ENCODE measurements at places on chromosomes 3 and 15.

- DNase-seq = no peak
Measured at GRCh38 chr15:63233667-63234423, 43.6 kb upstream of the APH1B start.

DNA sequence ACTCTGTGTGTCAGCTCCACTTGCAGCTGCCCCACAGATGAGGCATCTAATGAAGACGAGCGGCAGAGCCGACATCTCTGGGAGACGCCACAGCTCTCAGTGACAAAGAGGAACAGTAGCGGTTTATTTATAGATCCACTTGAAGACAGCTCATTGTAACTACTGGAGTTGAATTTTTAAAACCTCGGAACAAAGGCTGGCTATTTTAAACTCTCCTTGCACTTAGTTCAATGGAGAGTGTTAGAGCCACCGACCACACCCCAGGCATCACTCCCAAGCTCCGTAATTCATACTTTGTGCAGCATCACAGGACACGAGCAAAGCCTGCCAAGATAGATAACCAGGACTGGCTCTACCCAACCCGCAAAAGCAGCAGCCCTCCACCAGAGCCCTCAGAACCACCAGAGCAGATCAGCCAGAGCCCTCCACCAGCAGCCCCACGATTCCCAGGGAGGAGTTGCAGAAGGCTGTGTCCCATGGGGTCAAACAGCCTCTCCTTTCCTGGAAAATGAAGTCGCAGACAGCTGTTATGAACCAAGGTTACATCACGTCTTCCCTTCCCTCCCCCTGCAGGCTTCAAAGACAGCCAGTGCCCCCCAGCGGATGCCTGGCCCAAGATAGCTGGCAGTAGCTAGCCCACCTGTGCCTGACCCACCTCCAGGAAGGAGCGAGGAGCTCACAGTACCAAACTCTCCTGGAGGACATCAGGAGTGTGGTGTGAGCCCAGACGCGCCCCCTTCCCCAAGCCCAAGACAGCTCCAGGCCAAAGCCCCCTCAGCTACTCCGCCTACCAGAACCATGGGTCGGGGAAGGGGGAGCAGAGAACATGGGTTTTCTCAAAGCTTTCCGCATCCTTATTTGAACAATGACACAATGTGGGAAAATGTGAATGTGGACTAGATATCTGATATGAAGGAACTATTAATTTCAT is 45.7 kb downstream of the POC1A start:
- DNase-seq = no peak

- no peak for DNase-seq
Measured at GRCh38 chr3:97958796-97959195, 13.4 kb downstream of the RIOX2 start.

- DNase-seq = no peak
Measured at GRCh38 chr3:69205385-69205784, 83.0 kb upstream of the LMOD3 start.

GRCh38 chr3:190533511-190534281 is 19.8 kb downstream of the IL1RAP start:
- no peak for DNase-seq

- DNase-seq = no peak
Measured at GRCh38 chr3:183279371-183279770, 26.3 kb downstream of the B3GNT5 start.

DNA sequence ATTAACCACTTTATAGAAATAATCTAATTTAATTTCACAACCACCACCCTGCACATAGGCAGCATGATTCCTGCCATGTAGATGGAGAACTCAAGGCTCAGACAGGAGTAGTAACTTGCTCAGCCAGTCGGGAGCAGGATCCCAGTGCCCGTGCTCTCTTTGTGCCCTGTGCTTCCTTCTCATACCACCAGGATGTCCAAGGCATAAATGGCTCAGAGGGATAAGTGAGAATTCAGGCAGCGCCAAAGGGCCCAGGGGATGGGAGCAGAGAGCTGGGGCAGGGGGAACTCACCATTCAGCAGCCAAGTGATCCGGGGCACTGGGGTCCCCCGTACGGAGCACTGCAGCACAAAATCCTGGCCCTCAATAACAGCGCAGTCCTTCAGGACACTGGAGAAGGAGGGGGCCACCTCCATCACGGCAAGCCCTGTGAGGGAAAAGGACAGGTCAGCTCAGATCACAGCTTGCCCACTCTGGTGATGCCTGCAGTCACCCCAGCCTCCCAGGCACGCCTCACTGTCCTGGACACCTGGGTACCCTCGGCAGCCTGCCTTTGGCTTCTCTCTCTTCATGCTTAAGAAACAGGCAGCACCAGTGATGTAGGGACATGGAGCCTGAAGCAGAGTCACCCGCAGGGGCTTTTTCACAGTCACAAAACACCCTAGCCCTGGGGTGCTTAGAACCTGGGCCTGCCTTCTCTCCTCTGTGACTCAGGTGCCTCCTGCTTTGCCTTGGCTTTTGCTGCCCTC is 141.0 kb upstream of the HACD2 start:
- DNase-seq = no peak

- DNase-seq = no peak
Measured at GRCh38 chr3:73787620-73788019, 162.9 kb upstream of the PDZRN3 start.

GRCh38 chr15:43105077-43105736 is 631 bp downstream of the UBR1 start:
- DNase-seq = no peak

- DNase-seq = peak; percentile 25
Measured at GRCh38 chr15:71114887-71115566, at the start of gene THSD4. THSD4 (plus strand) TSS chr15:71115471.

- DNase-seq = no peak
Measured at GRCh38 chr3:79184251-79184650, 583.5 kb downstream of the ROBO1 start.

DNA sequence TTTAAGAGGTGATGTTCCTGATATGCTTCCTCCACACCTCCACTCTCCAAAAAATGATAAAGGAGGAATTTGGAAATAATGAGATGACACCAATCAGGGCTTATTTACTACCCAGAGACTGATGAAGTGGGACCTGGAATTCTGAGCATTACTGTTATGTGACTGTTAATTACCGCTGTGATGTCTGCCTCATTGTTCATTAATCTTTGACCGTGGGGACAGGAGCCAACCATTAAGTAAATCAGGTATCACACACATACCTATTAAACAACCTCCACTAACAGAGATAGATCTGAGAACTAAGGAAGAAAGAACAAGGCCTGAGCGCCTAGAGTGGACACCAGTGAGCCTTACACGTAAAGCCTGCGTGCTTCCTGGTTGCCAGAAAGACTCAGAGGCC is 37.7 kb downstream of the ABHD5 start:
- no peak for DNase-seq

DNA sequence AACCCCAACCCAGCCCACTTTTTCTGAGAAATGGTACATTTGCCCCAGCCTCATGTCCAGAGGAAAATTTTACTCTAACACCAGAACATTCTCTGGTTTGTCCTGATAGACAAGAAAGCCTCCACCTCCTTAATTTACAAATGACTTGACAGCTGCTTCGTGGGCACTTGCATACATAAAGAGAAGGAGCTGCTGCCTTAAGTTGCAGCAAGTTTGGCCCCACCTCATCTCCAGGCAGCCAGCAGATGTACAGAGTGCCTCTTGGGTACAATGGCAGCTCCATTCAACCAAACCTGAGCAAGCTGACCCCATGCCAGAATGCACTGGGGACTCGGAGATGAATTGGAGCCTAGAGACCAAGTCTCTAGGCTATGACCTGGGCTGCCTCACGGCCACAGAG is 6.2 kb upstream of the H1-8 start:
- DNase-seq = no peak

GRCh38 chr15:69099941-69100340 is 60.5 kb upstream of the GLCE start:
- DNase-seq = no peak

DNA sequence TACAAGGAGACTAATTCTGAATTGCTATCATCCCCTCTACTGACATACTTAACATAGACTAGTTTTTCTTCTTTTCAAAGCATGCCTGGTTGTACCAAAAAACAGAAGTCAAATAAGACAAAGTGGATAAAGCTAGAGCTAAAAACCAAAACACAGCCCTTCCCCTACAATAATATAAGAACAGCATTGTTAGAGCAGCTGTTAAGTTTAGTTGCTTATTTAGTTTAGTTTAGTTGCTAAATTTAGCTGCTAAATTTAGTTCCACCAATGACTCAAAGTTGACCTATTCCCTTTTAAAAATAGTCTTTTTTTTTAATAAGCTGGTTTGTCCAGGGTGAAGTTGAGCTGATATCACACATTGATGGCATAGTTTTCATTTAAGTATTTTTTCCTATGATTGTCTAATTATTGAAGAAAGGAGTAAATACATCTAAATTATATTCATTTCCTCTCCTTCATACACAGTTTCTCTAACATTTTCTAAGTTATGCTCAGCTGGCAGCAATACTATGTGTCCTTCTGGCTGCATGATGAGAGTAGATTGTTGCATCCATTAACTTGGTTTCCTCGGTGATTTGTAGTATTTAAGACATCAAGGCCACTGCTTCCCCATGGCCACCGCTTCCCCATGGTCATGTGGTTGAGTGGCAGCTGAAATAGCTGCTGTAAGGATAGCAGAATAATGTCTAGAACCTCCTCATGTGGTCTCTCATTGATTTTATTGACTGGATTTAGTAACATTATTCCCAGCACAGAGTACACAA is 718.6 kb upstream of the NECTIN3 start:
- no peak for DNase-seq

DNA sequence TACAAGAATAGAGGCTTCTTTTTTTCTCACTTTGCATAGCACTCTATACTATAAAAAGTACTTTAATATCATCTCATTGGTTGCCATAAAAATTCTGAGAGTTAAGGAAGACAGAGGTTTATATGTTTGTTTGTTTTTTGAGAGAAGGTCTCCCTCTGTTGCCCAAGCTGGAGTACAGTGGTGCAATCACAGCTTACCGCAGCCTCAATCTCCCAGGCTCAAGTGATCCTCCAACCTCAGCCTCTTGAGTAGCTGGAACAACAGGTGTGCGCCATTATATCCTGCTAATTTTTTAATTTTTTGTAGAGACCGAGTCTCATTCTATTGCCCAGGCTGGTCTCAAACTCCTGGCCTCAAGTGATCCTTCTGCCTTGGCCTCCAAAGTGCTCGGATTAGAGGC is 250.2 kb downstream of the LPP start:
- no peak for DNase-seq
